ENCODE measurements at places on chromosomes 2 and 18.
A peak's percentile ranks its signal among the peaks of the same experiment; 100 is the strongest.

DNA sequence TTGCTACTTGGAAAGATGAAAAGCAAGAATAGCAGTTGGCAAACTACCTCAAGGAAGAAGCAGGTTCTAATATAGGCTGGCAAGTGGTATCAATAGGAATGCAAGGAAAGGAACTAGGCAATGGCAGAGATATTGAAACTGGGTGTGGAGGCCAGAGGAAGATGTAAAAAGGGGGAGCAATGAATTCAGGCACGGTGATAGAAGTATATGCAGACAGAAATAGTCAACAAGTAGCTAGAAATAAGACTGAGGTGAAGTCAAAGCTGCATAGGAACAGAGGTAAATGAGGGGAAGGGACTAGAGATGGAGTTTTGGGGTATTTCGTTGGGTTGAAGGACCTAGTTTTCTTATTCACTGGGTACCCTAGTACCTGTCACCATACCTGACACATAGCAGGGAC is 4.1 kb downstream of the PCBP1 start:
- no peak for DNase-seq

GRCh38 chr2:13876491-13877037 is 756.0 kb upstream of the LRATD1 start:
- DNase-seq: no peak

DNA sequence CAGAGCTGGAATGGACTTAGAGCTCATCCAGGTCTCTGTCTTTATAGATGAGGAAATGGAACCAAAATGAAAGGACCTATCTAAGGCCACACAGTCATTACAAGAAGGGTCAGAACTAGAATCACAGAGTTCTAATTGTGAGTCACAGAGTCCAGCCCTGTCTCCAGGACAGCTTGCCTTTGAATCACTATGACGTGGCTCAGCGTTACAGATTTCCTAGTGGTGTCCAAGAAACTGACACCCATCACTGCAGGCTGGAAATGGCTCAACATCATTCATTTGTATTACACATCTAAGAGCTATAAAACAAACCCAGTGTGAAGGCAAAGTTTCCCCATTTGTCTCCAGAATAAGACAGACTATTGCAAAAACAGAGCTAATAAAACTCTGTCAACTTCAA is 164.3 kb upstream of the SIX2 start:
- no peak for DNase-seq

DNA sequence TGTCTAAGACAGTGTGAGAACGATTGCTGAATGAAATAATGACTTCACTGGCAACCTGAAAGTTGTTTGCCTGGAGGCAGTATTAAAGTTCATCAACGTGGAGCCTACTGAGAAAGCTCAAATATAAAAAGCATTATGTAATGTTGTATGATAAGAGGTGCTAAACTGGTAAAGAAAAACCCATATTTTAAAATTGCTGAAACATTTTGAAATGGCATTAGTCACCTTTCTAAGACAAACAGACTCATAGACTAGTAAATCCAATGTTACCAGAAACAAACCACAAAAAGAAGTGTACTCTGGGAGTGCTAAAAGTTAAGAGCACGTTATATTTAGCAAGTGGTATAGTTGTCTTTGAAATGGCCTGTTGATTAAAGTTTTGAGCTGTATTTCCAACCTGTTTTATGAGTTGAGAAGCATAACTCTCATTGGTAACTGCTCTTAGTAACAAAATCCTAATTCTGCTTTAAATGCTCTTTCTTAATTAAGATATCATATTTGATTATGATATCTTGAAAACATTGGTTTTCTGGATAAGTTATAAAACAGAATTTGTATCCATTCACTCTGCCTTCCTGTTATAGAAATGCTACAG is 62.7 kb downstream of the CYP1B1 start:
- no peak for DNase-seq

- peak; percentile 23 for DNase-seq
Observed at GRCh38 chr18:37537868-37538525, 27.6 kb downstream of the CELF4 start.

GRCh38 chr2:43100362-43100882 is 126.0 kb downstream of the ZFP36L2 start:
- no peak for DNase-seq

- DNase-seq: no peak
Observed at GRCh38 chr2:239241431-239241960, 159.3 kb downstream of the HDAC4 start.

- DNase-seq: no peak
Observed at GRCh38 chr2:78260861-78261260, 738.7 kb upstream of the LRRTM4 start.

- DNase-seq: no peak
Observed at GRCh38 chr2:150531591-150531990, 44.1 kb upstream of the RND3 start.

DNA sequence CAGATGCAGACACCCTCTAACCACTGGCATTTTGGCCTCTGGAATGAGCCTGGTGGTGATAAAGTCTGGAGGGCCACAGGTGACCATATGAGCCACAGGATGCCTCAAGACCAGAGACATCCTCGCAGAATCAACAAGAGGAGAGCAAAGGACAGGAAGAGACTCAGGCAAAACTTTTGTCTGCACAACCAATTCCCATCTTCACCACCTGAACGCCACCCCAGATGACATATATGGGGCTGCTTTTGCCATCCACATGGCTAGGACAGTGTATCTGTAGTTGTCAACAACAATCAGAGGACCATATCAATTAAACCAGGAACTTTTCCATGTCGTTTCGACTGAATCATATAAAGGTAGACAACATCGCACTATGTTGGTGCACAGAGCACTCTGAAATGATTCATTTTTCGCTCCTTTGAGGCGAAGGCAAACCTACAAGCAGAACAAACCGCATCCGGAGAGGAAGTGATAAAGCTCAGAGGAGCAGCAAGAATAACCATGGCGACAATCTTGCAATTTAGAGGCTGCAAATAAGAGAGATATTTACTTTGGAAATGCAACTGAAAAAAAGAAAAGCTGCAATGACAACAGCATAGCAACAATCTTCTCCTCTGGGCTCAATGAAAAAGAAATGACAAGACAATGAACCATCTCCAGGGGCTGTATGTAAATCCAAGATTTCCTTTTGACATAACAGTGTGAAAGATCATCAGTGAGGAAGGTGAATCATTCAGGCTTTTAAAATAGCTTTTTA is 204.5 kb downstream of the ARL4C start:
- DNase-seq: no peak

- no peak for DNase-seq
Observed at GRCh38 chr2:239113615-239114014, 265.7 kb downstream of the TWIST2 start.

DNA sequence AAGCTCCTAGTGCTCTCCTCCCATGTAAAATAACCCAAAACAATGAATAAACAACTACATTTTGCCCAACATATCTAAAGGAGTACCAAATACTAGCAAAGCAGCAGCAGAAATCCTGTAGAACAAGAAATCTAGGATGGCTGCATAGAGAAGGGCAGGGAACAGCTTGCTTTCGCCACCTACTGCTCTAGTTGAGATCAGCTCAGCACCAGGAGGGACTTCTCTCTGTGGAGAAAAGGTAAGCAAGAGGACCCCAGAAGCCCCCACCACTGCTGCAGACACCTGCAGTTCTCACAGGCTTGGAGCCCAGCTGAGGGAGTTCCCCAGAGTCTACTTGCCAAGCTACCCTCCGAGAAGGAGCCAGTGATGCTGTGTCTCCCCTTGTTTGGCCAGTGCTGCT is 243.0 kb upstream of the CHST9 start:
- no peak for DNase-seq

DNA sequence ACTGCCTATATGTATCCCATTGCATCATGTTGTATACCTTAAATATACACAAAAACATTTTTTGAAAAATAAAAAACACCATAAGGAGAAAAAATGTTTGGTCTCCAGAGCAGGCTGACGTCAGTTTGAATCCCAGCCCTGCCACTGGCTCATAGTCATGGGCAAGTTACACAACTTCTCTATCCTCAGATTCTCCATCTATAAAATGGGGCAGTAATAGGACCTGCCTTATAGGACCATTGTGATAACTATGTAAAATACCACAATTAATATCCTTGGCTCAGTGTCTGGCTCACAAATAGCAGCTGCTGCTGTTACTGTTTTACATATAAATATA is 135.6 kb downstream of the SMAD7 start:
- no peak for DNase-seq

DNA sequence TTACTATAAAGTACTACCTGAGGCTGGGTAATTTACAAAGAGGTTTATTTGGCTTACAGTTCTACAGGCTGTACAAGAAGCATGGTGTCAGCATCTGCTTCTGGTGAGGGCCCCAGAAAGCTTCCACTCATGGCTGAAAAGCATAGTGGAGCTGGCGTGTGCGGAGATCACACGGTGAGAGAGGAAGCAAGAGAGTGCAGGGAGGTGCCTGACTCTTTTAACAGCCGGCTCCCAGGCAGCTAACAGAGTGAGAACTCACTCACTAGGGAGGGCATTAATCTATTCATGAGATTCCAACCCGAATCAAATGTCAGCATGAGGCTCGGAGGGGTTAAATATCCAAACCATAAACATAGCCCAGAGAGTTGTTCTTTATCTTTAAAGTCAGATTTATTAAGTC is 117.3 kb downstream of the LDLRAD4 start:
- DNase-seq: no peak

DNA sequence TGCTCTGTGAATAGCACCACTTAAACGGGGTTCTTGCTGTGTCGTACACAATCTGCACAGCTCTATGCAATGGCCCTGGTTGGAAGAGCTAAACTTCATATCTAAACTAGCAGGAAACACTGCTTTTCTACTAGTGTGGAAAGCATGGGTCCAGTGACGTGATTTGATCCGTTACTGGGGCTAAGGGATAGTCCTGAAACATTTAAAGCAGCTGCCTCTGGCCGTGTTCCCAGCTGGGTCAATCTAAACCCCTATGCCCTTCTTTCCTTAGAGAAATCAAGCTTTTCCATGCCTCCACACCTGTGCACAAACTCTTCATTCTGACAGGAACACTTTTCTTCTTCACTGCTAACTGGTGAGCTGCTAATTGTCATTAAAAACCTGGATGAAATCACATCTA is 5.4 kb upstream of the IGFBP5 start:
- DNase-seq: no peak

DNA sequence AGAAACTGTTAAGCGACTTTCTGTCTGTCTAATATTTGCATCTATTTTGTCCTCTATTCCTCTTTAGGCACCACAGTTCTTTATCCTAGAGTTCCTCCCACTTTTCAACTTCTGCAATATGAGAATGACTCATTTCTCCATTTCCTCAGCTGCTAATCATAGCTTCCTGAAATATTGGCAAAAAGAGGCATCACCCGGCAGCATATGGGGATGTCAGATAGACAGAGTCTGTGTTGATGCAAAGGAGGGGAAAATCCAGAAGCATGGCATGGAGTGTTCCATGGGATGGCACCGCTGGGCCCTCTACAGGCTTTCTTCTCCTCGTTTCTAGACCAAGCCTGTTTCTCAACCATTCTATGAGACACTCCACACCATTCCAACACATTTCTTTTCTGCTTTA is 93.4 kb downstream of the DOCK10 start:
- DNase-seq: no peak

GRCh38 chr2:155377931-155378444 is 679.5 kb downstream of the KCNJ3 start:
- no peak for DNase-seq

- DNase-seq: no peak
Observed at GRCh38 chr18:65704046-65704445, 46.8 kb upstream of the CDH7 start.

DNA sequence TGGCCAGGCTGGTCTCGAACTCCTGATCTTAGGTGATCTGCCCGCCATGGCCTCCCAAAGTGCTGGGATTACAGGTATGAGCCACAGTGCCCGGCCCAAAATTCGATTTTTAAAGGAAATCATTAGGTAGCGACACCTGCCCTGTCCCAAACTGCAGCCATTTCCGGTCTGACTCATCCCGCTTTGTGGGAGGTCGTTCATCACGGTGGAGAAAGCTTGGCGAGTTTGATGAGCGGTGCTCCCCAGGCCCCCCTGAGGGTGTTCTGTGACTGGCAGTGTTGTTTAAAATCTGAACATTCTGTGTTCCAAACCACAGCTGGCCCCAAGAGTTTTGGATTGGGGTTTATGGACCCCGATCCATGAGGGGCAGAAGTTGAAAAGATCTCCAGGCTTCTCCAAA is 53.0 kb upstream of the GLI2 start:
- DNase-seq: no peak

GRCh38 chr2:38978296-38978903 is 88.7 kb downstream of the ARHGEF33 start:
- DNase-seq: no peak

DNA sequence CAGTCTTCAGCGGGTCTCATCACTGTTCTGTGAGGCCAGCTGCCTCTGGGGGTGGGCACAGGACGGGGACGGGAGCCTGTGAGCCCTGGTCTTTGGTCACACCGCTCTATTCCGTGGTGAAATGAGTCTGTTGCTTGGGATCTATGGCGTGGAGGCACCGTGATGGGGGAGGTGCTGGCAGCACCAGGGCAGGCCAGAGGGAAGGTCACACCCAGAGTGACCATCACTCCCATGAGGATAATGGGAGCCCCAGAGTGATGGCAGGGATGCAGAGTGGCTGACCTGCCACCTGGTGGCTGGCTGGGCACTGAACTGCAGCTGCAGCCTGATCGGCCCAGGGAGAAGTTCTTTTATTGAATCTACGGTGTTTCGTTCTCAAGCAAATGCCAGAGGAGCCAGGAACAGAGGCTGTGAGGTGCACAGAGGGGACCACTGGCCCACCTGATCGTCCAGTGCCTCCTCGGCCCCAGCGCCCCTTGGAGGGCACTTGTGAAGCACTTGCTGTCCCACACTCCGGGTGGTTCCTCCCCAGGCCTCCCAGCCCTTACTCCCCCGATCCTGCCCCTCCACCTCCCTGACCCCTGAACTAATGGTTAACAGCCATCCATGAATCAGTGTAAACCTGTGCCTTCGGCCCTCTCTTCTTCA is 17.9 kb downstream of the KCNIP3 start:
- no peak for DNase-seq

GRCh38 chr2:112824694-112825085 is 11.9 kb downstream of the IL1B start:
- no peak for DNase-seq

DNA sequence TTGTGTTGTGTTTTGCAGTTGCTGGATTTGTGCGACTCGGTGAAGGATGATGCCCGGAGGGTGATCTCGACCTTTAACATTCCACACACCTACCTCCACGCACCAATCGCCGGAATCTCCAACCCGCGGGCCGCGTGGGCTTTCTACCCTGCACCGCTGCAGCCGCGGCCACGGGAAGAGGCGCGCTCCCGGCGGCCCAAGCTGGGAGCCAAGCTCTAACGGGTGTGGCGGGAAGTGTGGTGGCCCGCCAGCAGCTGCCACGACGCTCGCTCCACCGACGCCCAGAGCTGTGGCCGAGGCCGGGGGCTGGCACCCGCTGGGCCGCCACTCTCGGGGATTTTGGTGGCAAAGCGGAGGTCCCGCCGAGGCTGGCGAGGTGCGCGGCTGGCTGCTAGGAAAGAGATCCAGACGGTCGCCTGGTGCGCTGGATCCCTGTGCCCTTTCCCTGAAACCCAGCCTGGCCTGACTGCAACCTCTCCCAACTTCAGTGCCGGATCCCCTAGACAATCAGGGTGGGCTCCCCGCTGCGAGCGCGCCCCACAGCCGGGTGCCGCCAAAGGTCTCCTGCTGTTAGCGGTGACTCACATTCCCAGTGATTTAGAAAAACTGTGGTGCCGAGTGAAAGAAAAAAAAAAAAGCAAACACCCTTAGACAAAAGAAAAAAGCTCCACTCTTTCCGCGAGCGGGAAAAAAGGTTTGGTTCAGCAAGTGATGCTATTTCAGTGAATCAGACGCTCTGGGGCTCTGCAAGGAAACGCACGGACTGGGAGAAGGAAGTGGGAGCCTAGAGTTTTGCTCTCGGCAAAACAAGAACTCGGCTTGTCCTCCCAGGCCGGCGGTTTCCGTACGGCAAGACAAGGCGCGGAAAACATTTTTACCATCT is 2.9 kb upstream of the BCL2L11 start:
- DNase-seq: no peak

Data from cerebellar nuclear complex (tissue), 1 donor.